G401 (cell line): ENCODE measurements at places on chromosomes 4 and X. TPM values are rescaled to one million over a fixed set of nuclear protein-coding genes. Genes with fewer than 3 reads are reported as not detected.

DNA sequence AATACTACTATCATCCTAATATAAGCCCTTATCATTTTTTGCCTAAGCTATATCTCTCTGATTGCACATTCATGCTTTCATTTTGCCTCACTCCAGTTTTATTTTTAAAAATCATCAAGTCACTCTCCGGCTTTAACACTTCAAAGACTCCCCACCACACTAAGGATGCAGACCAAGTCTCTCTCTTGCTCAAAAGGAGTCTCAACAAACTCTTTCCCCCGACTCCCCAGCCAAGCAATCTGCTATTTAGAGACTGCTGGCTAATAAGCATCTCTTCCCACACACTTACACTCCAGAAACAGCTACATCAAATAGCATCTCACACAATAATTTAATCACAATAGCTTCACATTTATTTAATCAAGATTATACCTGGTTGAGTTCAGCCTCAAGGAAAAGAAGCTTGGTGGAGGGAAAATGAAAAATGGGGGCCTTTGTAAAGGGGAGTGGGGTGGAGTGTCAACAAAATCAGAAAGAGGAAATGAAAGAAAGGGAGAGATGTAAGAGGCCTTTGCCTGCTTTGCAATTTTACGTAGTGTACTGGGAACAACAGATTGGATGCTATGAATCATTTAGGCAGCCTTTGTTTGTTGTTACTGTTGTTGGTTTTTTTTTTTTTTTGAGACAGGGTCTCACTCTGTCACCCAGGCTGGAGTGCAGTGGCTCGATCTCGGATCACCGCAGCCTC is 104.1 kb upstream of the MCF2 start:
- no peak for DNase-seq

DNA sequence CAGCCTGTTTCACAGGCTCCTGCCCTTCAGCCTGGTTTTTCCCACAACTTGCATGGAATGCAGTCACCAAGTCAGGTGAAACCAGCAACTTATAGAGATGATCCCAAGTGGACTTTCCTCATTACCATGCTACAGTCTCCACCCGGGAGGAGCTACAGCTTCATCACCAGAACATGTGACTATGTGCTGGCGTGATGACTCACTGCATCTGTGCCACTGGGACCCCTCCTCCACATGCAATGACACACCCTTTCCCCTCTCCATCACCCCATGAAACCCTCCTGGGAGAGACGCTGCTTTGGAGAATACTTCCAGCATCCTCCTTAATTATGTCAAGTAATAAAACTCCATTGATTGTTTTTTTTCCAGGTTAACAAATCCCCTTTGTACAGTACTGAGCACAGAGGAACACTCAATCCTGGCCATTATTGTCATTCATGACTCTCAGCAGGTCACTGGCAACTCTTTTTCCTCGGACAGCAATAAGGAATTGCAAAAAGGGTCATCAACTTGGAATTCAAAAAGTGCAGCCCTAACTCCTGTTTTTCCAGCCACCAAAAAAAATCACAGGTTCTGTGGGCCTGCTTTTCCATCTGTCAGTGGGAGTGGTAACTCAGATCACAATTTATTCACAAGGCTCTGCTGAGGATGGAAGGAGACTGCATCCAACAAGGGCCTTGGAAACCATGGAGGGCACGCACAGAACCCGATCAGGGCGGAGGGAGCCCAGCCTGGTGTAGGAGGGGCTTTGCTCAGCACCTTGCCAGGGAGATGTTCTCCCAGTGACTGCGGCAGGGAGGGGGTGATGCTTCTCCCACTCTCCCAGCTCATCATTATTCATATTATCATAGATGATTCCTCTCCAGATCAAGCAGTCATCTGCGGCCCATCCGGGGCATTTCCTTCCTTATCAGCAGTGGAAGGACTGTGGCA is 17.4 kb downstream of the QDPR start:
- DNase-seq = no peak

GRCh38 chr4:116217781-116218180 is 867.6 kb downstream of the TRAM1L1 start:
- no peak for DNase-seq

Gene TCEAL8
- total RNA-seq = 128 and 162 TPM in 2 replicates

- no peak for DNase-seq
Observed at GRCh38 chr4:152389359-152389758, 146.5 kb downstream of the FBXW7 start.

Gene SMIM10
- total RNA-seq = 0.43 and 1.3 TPM in 2 replicates

Gene OPHN1
- 1.7 and 3.9 TPM in 2 replicates for total RNA-seq
